ENCODE measurements at places on chromosomes 16 and 17.

DNA sequence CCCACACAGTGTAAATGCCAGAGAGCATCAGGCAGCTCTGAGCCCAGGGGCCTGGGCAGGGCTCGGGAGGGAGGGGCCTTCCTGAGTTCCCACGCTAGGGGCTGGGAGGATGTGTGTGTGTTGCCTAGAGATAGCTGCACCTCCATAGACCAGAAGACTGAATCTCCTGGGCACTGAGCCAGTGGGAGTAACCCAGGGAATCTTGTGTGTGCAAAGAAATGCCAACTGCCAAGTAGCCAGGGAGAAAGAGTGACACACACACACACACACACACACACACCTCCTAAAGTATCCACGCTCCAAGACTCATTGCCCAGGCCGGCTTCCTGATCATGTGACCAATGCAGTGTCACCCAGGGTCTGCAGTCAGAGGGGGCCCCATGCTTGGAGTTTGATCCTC, 166.2 kb upstream of the RPL38 start:
- DNase-seq: peak; percentile 14

- no peak for DNase-seq
Observed at GRCh38 chr17:50317121-50317520, 28.8 kb upstream of the XYLT2 start.

DNA sequence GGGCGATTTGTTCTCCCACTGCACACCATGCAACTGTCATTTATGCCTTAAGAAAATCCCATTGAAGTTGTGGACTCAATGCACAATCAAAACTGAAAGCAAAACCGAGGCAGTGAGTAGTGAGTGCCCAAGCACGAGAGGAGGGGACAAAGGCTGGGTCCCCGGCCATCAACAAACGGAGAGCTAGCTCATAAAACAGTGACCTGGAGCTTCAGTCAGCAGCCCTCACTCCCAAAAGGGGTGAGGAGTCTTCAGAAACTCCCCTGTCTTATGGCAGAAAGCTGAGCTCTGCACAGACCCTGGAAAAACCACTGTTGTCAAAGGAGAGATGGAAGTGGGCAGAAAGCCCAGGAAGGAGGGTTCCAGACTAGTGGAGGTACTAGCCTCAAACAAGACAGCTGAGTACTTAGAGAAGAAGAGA, 96.9 kb downstream of the ADCY9 start:
- DNase-seq: no peak

DNA sequence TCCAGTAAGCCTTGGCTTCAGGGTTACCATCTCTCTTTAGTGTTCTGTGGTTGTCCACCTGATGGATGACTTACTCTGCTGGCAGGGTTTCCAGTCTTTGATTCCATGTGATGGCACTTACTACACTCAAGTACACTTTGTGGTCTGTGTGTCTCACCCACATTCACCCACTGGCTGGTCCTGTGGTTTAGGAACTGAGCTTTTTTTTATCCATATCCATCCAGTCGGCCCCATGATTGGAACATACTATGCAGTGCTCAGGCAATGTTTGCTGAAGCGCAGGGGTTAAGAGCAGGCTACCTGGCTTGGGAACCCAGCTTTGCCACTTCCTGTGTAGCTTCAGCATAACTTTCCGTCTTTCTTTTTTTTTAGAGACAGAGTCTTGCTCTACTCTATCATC, 2.8 kb upstream of the FUS start:
- DNase-seq: no peak

- DNase-seq: no peak
Observed at GRCh38 chr16:50991006-50991405, 160.1 kb downstream of the SALL1 start.

GRCh38 chr17:58344047-58344790, 7.8 kb downstream of the SUPT4H1 start:
- no peak for DNase-seq
